CD4-positive, CD25-positive, alpha-beta regulatory T cell (primary cell): ENCODE measurements at places on chromosomes 11 and 22. TPM values are rescaled to one million over a fixed set of nuclear protein-coding genes. Genes with fewer than 3 reads are reported as not detected.

DNA sequence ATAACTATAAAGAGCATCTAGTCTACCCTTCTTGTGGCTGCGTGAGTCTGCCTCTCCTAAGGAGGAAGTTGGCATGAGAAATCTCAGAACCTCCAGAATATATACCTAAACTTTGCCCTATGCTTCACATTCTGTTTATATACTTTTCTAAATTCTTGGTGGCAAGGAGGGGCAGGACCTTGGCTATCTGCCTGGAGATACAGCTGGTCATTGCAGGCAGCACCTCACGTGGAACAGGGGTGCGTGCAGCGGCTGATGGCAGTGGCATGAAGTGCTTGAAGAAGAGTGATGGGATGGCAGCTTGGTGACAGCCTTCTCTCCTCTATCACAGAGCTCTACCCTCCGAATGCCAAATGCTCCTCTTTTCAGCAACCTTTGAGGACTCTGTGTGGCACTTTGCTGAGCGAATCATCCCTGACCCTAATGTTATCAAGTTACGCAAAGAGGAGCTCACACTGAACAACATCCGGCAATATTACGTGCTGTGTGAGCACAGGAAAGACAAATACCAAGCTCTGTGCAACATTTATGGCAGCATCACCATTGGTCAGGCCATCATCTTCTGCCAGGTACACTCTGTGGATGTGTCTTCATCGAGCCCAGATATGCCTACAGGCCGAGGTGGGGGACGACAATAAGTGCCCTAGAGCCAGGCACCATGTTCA lies 12.5 kb downstream of the DDX25 start:
- no peak for DNase-seq

DNA sequence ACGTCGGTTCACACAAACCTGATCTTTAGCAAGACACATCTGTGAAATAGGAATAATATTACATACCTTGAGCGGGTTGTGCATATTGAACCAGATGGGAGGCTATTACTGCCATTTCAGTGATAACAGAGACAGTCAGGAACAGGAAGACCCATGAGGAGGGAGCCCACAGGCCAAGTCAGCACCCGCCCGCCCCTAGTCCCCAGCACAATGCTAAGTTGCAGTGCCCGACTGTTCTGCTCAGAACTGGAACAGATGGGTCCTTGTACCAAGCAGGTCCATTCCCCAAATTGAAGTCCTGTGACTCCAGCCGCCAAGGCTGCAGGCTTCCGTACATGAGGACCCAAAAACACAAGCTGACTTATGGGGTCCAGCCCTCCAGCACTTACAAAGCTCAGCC lies 9.3 kb downstream of the CXCR5 start:
- no peak for DNase-seq

CHRM1 gene
- total RNA-seq = not detected

INS gene
- not detected for total RNA-seq

DNA sequence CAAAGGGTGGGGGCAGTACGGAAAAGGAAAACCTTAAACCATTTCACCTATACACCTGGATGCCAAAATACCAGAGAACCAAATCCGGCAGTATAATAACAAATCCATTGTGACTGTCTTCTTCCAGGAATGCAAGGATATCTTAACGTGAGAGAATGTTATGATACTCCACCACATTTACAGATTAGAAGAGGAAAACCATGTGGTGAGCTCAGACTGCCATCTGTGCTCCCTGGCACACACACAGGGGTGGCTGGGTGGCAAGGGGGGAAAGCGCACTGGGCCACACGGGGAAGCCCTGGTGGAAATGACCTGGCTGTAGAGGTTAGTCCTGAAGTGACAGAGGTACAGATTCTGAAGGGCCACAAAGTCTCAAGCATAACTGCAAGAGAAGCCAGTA lies 9.9 kb downstream of the EIF1AD start:
- no peak for DNase-seq
